ENCODE measurements at places on chromosomes 2 and 18.

- no peak for DNase-seq
Measured at GRCh38 chr18:38789141-38789540, 1223.5 kb upstream of the CELF4 start.

DNA sequence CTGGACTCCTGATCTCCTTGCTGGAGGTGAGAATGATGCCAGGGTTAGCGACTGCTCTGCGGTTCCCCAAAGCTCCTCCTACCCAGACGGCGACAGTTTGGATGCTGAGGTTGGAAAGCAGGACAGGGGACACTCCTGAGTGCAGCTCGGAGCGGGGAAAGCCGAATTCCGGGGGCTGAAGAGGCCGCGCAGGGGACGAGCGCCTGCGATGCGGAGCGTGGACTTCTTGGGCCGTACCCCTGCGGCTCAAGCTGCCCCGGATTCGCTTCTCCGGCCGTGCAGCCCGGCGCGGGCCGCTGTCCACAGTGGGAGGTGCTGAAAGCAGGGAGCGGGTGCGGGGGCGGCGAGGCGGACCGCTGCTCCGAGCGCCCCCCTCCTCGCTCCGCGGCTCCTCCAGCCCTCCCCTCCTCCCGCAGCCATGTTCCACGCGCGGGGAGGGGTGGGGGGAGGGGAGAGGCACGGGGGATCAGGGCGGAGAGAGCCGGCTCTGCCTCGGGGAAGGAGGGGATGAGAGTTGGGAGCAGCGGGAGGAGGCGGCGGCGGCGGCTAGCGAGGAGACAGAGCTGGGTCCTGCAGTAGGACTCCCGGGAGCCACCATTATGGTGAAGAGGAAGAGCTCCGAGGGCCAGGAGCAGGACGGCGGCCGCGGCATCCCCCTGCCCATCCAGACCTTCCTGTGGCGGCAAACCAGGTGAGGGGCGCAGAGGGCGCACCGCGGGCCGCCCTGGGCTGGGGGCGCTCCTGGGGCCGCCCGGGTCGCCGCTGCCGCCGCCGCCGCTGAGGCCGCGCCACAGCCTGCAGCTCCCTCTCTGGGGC, at the start of gene UNC80:
UNC80 (plus strand) TSS at position 359 of the 816 bp plus-strand sequence; CDS start at position 600, 241 bp downstream.
- DNase-seq: peak; percentile 18

DNA sequence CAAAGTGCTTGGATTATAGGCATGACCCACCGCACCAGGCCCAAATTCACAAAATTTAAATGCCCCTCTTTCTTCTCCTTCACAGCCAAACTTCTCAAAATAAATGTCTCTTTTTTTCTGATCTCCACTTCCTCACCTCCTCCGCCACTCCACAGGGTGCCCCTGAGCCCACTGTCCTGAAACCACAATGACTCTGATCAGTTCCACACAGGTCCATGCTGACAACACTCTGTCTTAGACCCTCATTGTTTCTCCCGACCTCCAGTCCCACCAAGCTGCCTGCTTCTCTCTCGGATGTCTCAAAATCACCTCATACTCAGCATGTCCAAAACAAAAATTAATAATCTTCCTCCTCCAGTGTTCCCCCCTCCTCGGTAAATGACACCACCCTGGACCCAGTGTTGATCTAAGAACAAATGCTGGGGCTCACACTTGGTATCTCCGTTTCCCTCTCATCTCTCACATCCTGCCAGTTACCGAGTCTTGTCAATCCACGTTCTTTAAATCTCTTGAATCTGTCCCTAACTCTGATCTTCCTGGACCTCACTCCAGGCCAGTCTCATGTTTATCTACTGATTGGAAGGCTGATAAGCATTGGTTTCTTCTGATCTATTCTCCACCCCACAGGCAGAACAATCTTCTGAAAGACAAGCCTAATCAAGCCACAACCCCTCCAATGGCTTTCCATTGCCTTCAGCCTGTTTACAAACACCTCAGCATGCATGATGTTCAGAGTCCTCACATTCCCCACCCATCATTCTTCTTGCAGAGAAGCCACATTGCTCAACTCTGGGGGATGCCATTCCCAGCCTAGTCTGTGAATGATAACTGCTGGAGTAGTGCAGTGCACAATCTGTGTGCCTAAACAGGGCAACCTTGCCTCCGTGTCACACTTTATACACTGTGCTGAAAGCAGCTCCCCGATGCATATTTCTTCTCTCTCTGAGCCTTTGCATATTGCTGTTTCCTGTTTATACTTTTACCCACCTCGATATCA, 12.4 kb upstream of the ANKRD44 start:
- DNase-seq: no peak

GRCh38 chr2:204871231-204871953, 326.1 kb downstream of the PARD3B start:
- DNase-seq: no peak

- no peak for DNase-seq
Measured at GRCh38 chr2:190838492-190838910, 42.1 kb upstream of the GLS start.

GRCh38 chr2:26300234-26300925, 45.6 kb upstream of the SELENOI start:
- peak; percentile 13 for DNase-seq

- no peak for DNase-seq
Measured at GRCh38 chr2:197322143-197322542, 11.6 kb upstream of the ANKRD44 start.

- DNase-seq: no peak
Measured at GRCh38 chr2:62074233-62074632, 121.7 kb upstream of the B3GNT2 start.

DNA sequence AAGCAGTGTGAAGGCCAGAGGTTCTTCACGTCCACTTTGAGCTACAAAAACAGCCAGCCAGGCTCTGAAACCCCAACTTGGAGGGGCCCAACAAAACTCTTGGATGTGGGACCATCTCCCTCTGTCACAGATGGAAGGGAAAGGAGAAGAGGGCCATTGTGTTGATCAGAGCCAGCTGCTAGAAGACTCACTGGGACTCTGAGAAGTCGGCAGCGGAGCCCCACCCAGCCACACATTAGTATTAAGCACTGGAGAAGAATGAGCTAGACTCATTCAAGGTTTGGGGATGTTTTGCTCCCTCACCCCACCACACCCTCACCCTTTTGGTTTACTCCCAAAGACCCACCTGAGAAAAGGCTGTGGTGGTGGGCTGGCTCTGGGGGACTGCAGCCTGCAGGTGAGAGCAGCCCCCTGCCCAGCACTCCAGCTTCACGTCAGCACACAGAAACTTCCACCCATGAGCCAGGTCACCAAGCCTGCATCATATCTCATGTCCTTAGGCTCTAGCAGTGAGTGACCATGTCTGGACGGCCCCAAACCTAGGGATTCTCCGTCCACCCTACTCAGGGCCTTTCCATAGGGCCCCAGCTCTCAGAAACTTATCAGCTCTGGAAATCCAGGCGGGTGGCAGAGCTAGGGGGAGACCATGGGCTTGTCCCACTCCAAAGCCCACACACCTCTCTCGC, 12.6 kb downstream of the TEX51 start:
- no peak for DNase-seq

- DNase-seq: no peak
Measured at GRCh38 chr2:212908031-212908430, 243.4 kb downstream of the IKZF2 start.

DNA sequence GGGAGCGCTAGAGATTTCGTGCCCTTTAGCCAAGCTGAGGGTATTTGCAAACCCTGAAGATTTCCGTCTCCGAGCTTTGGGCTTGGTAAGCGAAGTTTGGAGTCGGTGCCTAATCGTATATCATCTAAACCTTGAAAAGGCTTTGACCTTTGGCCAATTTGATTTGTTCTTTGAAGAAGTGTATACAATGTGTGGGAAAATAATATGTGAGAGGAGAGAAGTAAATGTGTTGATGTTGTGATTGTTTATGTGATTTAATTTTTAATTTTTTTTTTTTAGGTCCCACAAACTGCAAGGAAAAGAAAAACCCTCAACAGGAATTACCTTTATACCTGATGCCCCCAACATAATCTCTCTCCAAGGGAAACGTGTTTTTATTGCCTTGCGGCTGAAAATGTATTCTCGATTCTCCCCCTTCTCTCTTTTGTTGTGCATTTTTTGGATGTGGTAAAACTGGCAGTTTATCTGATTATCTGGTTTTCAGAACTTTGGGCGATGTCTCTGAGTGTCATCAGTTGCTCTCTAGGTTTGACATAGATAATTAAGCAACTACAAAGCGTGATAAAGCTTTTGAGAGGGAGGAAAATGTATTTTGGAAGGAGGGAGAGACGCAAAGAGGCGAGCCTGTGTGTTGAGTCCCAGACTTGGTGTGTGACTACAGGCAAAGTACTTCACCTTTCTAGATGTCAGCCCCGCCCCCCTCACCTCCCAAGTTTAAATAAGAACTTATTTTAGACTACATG, 912 bp upstream of the FBXO11 start:
- peak; percentile 35 for DNase-seq

DNA sequence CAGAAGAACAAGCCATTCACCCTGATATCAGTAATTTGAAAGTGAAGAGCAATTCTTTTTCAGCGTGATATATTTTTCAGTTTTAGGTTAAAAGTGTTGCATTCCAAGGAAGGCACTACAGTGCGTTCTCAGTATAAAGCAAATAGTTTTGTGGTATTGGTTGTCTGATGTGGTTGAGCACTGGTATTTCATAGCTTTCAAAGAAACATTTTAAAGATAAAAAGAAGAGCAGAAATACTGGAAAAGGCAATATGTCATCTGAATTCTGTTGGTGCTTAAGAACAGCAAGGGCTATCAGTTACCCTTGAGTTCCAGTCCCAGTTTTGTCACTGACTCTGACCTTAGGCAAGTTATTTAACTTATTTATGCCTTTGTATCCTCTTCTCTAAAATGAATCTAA, 191.6 kb downstream of the BABAM2 start:
- DNase-seq: no peak

DNA sequence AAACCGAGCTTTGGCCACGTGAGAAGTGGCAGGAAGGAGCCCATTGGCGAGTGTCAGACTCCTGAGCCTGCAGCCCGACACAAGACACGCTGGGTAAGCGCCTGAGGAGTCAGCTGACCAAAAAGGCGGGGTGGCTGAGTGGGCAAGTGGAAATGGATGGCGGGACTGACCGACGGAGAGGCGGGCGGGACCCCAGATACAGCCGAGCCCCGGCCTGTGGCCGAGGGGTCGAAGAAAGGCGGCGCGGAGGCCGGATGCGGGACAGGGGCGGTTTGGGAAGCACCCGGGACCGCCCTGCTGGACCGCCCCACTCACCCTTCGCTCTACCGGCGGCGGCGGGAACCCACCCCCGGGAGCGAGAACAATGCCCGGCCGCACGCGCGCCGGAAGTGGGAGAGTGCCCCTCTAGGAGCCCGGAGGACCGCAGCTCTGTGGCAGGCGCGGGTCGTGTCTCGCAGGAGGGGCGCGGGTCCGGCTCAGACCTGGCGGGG, 22.8 kb downstream of the ZSCAN30 start:
- peak; percentile 60 for DNase-seq

- DNase-seq: no peak
Measured at GRCh38 chr18:62739911-62740310, 24.6 kb downstream of the PHLPP1 start.

- no peak for DNase-seq
Measured at GRCh38 chr18:45663403-45664045, 48.2 kb downstream of the SLC14A2 start.

DNA sequence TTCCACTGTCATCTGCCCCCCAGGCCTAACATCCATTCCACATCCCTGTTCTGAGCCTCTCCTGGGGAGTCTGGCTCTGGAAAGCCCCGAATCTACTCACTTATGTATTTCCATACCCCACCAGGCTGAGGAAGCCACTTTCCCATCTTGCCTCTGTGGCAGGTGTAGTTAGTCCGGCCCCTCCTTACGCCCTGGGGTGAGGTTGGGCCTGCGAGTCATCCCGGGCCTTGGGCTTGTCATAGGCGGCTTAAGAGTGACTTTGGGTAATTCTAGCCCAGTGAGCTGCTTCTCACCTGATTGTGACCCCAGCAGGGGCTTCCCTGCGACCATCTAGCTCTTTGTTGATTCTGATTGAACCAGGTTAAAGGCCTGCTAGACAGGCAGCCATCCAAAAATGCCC, 21.1 kb downstream of the PCARE start:
- no peak for DNase-seq

- DNase-seq: peak; percentile 41
Measured at GRCh38 chr2:20617081-20617575, 33.8 kb downstream of the HS1BP3 start.

DNA sequence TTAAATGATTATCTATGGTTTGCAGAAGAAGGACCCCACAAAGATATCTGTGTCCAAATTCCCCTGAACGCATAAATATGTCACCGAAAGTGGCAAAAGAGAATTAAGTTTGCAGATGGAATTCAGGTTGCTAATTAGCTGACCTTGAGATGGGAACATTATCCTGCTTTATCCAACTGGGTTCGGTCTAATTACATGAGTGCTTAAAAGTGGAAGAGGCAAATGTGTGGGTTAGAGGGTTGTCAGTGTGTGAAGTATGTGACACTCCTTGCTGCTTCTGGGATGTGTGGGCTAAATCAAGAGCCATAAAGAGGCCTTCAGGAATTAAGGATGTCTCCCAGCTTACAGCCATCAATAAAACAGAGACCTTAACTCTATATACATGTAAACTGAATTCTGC, 53.5 kb downstream of the CDH19 start:
- no peak for DNase-seq

- no peak for DNase-seq
Measured at GRCh38 chr2:2456721-2457120, 125.6 kb upstream of the MYT1L start.

- DNase-seq: no peak
Measured at GRCh38 chr2:121398853-121399252, 113.9 kb upstream of the TFCP2L1 start.

DNA sequence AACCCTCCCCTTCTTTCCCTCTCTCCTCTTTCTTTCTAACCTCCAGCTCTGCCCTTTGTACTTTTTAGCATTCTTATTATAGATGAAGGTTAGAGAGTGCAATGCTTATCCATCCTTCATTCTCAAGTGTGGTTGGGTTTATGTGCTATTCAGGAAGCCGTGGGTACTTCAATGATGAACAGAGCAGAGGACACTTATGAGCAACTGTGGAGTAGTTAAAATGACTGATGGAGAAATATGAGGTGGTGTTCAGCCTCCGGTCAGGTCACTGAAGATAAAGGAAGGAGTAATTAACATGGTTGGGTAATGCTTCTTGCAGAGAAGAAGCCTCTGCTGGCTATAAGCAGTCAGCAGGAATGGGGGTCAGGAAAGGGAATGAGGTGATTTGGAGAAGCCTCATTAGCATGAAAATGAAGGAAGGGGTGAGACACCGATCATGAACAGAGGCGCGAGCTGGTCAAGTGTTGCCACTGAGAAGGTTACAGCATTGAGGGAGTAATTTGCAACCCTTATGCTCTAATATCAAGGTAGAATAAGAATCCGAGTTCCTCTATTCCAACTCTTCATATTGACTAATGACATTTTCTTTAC, 174.7 kb downstream of the LPIN1 start:
- no peak for DNase-seq

DNA sequence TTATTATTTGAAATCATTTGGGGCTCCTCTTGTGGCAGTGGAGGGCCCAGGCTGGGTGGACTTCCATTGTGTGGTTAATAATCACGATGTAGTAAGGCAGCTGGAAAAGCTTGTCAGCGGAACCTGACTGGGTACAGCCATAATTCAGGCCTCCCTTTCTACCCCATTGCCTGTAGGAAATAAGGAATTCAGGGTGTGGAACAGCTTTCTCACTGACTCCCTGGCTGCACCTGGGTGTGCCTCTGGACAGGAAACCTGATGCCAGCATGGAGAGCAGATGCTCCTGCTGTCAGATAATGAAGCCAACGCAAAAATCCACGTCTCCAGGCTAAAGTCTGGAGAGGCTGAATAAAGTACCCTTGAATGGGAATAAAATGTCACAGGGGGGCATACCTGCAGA, 44.2 kb downstream of the LYPD6B start:
- no peak for DNase-seq

- DNase-seq: no peak
Measured at GRCh38 chr18:22163416-22164161, 5.8 kb upstream of the GATA6 start.

GRCh38 chr2:227551836-227552235, 46.9 kb upstream of the SCYGR2 start:
- no peak for DNase-seq
